Stimulated activated CD4-positive, alpha-beta T cell treated with anti-CD3 and anti-CD28 coated beads, TNF-alpha, amount 100 ng/mL, for 1 hour (primary cell): ENCODE measurements at places on chromosomes 1 and 21.

DNA sequence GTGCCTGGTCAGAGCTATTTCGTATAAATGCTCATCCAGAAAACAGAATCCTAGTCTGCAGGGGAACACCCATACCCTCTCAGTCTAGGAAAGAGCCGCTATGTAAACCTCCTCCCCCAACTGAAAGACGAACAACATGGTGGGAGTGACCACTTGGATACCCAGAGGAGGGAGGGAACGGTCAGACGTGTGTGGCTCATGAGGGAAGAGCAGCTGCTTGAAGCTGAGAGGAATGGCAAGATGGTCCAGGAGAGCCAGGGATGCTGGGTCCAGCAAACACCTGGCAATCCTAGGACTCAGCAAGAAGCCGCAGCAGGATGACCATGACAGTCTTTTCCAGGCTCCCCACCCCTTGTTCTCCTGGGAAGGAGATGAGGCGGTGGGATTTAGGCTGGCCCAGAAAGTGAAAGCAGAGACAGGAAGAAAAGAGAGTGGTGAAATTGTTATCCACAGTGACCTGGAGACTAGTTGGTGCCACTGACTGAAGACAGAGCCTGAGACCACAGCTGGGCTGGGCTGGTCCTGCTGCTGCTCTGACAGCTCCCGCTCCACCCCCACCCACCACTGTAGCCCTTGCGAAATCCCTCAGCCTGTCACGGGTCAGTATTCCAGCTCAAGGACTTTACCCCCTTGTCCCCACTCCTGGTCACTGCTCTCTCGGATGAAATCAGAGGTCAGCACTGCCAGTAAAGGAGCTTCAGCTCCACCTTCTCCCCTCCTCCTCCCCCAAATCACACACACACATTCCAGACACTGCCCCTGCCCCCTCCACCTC, 3.6 kb downstream of the CERS2 start:
- no peak for DNase-seq

- no peak for DNase-seq
These were observed 27.9 kb upstream of the MYOC start for GRCh38 chr1:171680339-171680738.

DNA sequence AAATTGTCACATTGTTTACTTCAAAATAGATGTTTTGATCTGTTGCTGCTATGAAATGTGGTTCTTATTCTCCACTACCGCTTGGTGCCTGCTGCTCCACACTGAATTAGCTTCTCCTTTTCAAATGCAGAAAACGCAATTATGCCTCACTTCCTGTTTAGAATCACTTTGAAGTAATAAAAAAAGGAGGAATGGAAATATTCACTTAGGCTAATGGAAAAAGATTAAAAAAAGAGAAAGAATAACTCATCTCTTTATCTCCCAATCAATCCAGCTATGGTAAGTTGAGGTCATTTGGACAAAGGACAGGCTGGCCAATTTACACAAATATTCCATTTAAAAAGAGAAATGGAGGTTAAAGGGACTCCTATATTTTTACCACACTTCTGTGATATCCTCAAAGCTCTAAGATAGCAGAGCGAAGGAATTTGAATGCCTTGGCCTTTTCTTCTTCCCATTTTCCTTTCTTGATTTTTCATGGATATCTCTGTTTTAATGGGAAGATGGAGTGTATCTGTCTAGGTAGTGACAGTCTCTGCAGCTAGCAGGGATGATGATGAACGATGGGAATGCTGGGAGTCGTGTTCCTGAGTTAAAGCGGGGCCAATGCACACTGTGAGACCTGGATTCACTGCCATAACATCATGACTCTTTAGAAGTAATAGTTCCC, 35.7 kb downstream of the RGS5 start:
- DNase-seq, result no peak

DNA sequence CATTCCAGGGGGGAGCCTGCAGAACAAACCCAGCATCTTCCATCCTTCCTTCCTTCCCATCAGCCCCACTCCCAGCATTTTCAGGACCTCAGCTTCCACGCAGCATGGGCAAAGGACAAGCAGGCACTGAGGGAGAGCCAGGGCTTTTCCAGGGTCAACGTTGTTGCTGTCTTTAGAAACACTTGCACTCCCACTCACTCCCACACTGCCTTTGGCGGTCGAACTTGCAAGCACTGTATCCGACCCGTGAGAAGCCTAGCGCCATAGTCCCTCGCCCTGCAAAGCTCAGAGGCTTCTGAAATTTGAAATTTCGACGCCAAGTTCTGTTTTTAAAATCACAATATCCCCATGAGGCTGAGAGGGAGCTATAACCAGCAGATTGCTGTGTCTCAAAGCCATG, 47.4 kb downstream of the KCNAB2 start:
- DNase-seq, result no peak

- no peak for DNase-seq
These were observed 19.9 kb upstream of the LYPD8 start for GRCh38 chr1:248775441-248775840.

- no peak for DNase-seq
These were observed 6.9 kb upstream of the BMP8A start for GRCh38 chr1:39484564-39484963.

GRCh38 chr1:59908084-59908483, 18.5 kb downstream of the CYP2J2 start:
- DNase-seq, result no peak

DNA sequence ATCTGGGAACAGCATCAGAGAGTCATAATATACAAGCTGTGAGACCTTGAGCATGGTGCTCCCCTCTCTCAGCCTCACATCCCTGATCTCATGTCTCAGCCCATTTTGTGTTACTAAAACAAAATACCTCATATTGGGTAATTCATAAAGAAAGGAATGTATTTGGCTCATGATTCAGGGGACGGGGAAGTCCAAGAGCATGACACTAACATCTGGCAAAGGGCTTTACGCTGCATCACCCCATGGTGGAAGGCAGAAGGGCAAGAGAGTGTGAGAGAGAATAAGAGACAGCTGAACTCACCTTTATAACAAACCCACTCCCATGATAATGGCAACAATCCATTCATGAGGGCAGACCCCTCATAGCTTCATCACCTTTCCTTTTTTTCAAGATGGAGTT, 36.5 kb downstream of the RNASEL start:
- no peak for DNase-seq

DNA sequence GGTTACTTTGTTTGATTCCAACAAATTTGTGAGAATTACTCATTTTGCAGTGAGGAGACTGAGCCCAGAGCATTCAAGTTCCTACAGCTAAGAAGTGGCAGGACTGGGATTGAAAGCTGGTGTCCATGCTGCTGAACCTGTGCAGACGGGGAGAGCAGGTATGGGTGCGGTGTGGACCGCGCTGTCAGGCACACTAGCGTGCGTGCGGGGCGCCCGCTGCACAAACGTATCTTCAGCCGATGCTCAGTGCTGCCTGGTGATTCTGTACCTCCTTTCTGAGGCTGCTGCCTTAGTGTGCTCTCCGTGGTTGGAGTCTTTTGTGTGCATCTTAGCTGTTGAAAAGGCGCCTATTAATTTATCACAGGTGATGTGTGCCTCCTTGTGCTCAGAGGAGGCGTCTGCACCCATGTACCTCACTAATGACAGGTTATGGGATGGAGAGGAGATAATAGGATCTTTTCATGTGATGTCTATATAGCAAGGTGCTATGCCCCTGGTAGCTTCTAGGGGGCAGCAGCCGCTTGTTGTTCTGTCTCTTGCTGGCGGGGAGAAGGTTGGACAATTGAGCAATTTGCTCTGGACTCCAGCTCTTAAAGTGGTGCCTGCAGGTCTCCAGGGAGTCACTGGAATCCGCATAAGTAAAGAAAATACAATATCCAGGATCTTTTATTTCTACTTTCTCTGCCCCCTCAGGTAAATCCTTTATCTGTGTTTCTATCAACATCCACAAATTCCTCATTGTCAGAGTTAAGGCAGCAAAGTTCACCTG, 32.5 kb downstream of the PEX14 start:
- DNase-seq, result no peak

- DNase-seq, result no peak
These were observed 121.9 kb downstream of the TIAM1 start for GRCh38 chr21:31222142-31222541.

DNA sequence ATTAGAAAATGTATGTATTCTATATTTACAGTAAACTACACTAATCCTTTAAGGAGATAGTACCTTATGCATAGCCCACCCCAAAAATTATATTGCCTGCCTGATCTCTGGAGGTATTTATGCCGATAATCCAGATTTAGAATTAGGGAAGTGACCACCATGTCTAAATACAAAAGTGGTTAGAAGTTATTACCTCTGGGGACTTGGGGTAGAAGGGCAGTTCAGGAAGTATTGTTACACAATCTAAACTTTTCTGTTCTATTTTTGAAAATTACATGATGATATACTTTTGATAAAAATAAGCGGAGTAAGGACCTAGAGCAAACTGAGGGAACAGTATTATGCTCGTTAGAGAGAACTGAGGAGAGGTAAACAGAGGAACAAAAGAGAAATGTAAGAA, 90.5 kb upstream of the ZP4 start:
- DNase-seq, result no peak

GRCh38 chr1:241611063-241611462, 29.1 kb downstream of the CHML start:
- no peak for DNase-seq

DNA sequence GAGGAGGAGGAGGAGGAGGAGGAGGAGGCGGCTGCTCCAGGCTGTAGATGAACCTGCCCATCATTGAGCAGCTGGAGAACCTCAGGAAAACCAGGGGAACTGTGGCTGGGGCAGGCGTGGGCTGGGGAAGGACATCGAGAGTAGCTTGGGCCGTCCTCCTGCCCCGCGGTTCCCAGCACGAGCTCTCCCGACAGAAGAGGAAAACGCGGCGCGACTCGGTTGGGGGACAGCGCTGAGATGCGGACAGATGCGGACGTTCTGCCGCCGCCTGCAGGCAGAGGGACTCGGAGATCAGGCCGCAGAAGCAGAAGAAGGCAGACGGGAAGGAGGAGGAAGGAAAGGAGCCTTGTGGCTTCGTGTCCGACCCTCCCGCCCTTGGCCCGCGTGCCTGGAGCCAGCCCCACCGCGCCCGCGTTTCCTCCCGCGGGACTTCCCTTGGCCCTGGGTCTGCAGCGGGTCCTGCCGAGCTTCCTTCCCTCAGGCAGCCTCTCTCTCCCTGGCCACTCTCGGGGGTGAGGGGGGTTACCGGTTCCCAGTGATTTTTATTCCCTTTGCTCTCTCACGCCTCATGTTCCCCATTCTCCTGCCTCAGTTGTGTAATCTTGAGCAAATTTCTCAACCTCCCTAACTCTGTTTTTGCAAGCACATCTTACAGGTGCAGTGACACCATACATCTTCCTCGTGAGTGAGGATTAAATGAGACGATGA, 1.7 kb upstream of the TNFRSF9 start:
- DNase-seq, result no peak

GRCh38 chr1:237279629-237280028, 237.6 kb downstream of the RYR2 start:
- no peak for DNase-seq

DNA sequence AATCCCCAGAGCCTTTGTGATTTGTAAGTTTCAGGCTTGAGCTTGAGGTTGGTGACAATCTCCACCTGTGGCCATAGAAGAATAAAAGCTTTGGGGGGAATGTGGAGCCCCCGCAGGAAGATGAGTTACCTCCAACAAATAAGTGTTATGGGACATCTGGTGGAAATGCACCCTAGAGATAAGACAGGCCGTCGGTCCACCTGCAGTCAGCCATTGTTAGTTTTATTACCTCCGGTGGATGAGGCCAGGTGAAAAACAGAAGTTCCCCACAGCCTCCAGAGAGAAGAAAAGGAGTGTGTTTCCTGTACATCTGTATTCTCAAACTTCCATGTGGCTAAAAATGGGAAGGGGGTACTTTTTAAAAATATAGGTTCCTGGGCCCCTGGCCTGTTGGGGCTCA, 137.4 kb downstream of the KAZN start:
- DNase-seq, result no peak
